Activated T-cell treated with anti-CD3 and anti-CD28 coated beads, Interleukin-2, amount 50 U/mL, for 48 hours (primary cell): ENCODE measurements at places on chromosomes 13 and 19.

GRCh38 chr19:1199531-1199930 is 6.0 kb upstream of the STK11 start:
- DNase-seq, result no peak

- no peak for DNase-seq
Observed at GRCh38 chr19:8262431-8262830, 45.7 kb downstream of the CD320 start.

GRCh38 chr13:99311137-99311536 is 3.9 kb upstream of the GPR183 start:
- peak; percentile 55 for DNase-seq

DNA sequence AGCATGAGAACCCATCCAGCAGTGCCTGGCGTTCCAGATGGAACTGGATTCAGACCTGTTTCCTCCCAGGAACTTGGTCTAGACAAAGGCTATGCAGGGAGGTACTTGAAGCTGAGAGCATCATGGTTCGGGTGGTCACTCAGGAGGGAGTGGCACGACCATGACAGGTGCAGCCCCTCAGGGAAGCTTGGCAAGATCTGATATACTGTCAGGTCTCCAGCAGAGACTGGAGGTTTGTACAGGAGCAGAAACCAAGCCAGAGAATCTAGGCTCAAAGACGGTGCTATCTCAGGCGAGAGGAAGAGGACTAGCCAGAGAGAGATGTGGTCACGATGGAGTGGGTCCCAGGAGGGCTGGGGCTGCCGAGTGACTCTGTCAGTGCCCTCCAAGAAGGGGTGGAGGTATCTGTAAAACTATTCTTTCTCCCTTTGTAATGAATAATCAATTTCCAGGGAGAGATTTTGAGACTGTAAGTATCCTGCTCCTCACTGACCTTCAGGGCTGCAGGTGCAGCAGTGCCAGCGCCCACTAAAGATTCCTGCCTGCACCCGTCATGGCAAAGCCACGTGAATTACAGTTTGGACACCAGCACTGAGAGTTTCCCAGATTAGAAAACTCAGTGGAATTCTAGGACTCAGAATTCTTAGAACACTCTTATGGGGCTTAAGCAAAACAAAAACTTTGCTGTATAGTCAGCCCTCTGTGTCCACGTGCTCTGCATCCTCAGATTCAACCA is 10.2 kb upstream of the DCUN1D2 start:
- DNase-seq, result no peak

GRCh38 chr13:28273919-28274318 is 135.6 kb downstream of the PAN3 start:
- no peak for DNase-seq

GRCh38 chr13:94246495-94246894 is 233.0 kb downstream of the DCT start:
- no peak for DNase-seq

GRCh38 chr13:98721825-98722510 is 30.5 kb downstream of the SLC15A1 start:
- DNase-seq, result no peak

- DNase-seq, result no peak
Observed at GRCh38 chr13:112238436-112238995, 137.6 kb upstream of the SPACA7 start.

GRCh38 chr19:13881251-13881691 is 4.3 kb downstream of the NANOS3 start:
- peak; percentile 56 for DNase-seq

GRCh38 chr19:45630463-45630862 is 8.7 kb downstream of the EML2 start:
- DNase-seq, result no peak

DNA sequence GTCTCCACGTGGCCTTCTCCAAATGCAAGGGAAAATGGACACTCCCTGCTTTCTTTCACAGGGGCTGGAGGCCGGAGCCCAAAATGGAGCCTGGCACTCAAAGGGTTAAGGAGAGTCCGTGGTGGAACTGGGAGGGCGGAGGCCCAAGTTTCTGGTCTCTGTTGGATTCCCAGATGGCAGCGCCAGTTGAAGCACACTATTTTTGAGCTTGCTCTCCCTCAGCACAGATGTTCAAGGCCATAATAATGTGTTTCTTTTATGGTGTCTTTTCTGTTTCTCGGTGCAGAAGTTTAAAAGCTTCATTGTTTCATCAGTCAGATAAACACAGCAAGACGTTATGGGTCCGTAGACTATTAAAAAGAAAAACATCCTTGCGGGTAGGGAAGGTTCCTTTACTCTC is 67.6 kb downstream of the TNFRSF19 start:
- DNase-seq, result no peak

- no peak for DNase-seq
Observed at GRCh38 chr13:109979228-109979627, 192.8 kb upstream of the IRS2 start.

- DNase-seq, result no peak
Observed at GRCh38 chr19:18814063-18814462, 17.7 kb upstream of the UPF1 start.

DNA sequence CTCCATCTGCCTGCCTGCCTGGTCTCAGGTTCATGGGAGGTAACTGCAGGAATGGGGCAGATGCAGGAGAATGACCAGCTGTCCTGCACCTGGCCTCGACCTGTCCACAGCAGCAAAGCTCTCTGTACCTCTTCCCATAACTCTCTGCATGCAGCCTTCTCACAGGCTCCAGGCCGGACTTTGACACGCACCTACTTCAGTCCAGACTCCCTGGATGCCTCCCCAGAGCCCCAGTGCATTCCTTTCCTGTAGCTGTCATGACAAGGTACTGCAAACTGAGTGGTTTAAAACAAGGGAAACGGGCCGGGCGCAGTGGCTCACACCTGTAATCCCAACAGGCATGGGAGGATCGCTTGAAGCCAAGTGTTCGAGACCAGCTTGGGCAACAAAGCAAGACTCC is 3.3 kb downstream of the NANOS2 start:
- DNase-seq, result no peak

DNA sequence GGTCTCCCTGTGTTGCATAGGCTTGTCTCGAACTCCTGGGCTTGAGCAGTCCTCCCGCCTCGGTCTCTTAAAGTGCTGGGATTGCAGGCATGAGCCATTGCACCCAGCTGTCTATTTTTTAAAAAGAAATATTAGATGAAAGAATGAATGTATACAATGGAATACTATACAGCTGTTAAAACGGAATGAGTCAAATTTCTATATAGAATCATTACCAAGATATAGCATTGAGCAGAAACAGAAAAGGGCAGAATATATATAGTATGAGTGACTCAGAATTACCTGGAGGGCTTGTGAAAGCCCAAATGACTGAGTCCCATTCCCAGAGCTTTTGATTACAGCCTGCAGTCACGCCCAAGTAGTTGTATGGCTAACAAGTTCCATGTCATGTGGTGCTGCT is 4.4 kb downstream of the DACT3 start:
- no peak for DNase-seq

GRCh38 chr19:41223431-41224234 is 4.6 kb downstream of the AXL start:
- DNase-seq, result no peak

DNA sequence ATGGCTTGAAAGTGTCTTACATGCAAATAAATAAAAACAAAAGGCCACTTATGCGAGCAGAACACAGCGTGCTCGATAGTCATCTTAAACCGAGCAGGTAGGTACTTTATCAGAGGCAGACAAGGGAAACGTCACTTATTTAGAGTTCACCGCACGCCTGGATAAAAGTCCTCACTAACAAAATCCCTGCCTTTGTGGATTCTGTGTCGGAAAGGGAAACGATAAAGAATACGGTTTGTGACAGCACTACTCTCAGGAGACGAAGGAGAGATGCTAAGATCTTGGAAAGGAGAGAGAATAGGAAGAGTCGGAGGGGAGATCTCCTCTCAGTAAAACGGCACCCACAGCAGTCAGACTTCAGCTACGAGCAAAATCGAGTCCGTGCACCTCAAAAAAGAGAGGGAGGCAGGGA is 581 bp downstream of the RCBTB1 start:
- DNase-seq, result no peak

- no peak for DNase-seq
Observed at GRCh38 chr13:50156561-50157127, 141.4 kb downstream of the KCNRG start.

- no peak for DNase-seq
Observed at GRCh38 chr13:101283782-101284181, 132.5 kb downstream of the NALCN start.

GRCh38 chr13:51118809-51119431 is 7.8 kb upstream of the C13orf42 start:
- DNase-seq, result no peak

GRCh38 chr13:100300243-100300642 is 211.3 kb downstream of the PCCA start:
- no peak for DNase-seq

GRCh38 chr13:30502237-30502636 is 36.5 kb upstream of the HMGB1 start:
- DNase-seq, result no peak

- no peak for DNase-seq
Observed at GRCh38 chr19:47779524-47780214, 1.2 kb downstream of the SELENOW start.

DNA sequence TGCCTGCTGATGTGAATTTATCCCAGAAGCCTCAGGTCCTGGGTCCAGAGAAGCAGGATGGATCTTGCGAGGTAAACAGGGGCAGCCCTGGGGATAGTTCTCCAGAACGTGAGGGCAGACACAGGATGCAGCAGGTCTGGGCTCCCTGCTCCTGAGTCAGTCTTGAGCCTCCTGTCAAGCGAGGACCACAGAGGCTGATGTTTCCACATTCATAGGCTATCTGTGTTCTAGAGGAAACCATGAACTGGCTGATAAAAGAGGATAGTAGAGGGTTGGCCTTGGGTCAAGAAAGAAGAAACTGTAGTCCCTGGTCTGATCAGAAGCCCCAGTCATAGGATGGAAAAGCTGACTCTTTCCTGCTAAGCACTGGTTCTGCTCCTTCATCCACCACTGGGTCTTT is 2.2 kb downstream of the ZNF175 start:
- DNase-seq, result no peak

GRCh38 chr13:71503781-71504180 is 363.2 kb downstream of the DACH1 start:
- no peak for DNase-seq

GRCh38 chr13:74866101-74866500 is 615.9 kb downstream of the TBC1D4 start:
- no peak for DNase-seq

DNA sequence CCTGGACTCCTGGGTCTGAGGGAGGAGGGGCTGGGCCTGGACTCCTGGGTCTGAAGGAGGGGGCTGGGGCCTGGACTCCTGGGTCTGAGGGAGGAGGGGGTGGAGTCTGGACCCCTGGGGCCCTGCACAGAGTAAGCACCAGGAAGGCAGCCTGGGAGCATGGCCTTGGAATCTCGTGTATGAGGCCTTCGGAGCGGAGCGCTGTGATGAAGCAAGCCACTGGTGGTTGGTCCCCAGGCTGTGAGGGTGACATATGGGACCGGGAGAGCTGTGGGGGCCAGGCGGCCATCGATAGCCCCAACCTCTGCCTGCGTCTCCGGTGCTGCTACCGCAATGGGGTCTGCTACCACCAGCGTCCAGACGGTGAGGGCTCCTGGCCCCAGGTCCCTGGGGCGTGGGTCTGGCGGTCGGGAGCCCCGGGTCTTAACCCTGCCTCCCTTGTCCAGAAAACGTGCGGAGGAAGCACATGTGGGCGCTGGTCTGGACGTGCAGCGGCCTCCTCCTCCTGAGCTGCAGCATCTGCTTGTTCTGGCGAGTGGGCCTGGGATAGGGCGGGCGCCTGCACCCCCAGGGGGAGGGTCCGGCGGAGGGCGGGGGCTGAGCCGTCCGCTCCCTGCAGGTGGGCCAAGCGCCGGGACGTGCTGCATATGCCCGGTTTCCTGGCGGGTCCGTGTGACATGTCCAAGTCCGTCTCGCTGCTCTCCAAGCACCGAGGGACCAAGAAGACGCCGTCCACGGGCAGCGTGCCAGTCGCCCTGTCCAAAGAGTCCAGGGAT is 918 bp downstream of the TMEM190 start:
- no peak for DNase-seq

- DNase-seq, result peak; percentile 79
Observed at GRCh38 chr19:4914736-4915501, 5.6 kb downstream of the UHRF1 start.

DNA sequence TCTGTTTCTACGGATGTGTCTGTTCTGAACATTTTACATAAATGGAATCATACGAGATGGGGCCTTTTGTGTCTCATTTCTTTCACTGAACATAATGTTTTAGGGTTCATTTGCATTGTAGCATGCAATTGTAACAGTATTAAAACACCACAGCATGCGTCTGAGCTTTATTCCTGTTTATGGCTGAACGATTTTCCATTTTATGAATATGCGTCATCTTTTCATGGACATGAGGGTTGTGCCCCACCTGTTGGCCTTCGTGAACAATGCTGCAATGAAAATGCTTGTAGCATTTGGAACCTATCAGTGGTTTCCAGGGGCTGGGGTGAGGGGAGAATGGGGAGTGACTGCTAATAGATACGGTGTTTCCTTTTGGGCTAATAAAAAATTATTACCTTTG is 5.1 kb downstream of the OR10H1 start:
- no peak for DNase-seq

DNA sequence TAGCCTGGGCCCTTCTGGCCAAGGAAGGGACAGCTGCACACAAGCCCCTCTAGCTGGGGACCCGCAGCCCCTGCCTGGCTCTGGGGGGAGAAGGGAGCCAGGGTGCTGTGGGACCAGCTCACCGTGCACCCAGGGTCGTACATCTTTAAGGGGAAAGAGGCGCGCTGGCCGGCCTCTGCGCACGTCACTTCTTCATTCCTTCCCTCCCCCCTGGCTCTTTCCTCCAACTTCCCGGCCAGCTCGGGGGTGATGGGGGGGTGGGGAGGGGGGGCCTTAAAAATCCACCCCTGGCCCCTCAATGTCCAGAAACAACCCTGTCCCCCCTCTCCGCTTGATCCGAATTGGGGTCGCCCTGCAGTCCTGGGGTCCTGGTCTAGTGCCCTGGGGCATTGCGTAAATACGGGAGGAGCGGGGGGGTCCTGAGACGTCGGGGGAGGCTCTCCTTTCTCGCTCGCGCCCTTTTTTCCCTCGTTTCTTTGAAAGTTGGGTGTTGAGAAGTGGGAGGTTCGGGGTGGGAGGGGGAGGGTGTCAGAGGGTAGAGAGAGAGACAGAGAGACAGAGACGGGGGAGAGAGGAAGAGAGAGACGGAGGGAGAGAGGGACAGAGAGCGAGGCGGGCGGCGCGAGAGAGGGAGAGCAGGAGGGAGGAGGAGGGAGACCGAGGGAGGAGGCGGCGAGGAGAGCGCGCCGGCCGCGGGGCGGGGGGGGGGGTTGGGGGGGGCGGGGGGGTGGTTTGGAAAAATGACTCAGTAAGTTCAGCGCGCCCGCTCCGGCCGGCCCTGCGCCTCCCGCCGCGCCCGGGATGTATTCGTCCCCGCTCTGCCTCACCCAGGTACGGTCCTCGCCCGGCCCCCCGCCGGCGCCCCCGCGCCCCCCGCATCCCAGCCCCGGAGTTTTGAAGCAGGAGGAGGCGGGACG is at the start of gene NFIC:
NFIC (plus strand) TSS at position 748 of the 917 bp plus-strand sequence; CDS start at position 802, 54 bp downstream.
- peak; percentile 54 for DNase-seq

GRCh38 chr13:113739527-113740285 is 19.3 kb upstream of the TMEM255B start:
- DNase-seq, result no peak
